T-helper 1 cell (primary cell): ENCODE measurements at places on chromosomes 2 and 18.

- DNase-seq = no peak
Measured at GRCh38 chr2:168632709-168633121, 169.7 kb upstream of the NOSTRIN start.

- no peak for DNase-seq
Measured at GRCh38 chr18:54284535-54284934, 15.2 kb downstream of the POLI start.

DNA sequence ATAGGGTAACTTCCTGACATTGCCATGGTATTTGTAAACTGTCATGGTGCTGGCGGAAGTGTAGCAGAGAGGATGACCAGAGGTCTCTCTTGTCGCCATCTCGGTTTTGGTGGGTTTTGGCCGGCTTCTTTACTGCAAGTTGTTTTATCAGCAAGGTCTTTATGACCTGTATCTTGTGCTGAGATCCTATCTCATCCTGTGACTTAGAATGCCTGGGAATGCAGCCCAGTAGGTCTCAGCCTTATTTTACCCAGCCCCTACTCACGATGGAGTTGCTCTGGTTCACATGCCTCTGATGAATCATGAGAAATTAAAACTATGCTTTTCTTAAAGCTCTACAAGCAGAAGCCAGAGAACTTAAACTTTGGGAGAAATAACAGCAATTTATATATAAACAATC is 12.7 kb upstream of the NFU1 start:
- DNase-seq = no peak

GRCh38 chr2:233706720-233707119 is 6.0 kb upstream of the UGT1A5 start:
- no peak for DNase-seq

DNA sequence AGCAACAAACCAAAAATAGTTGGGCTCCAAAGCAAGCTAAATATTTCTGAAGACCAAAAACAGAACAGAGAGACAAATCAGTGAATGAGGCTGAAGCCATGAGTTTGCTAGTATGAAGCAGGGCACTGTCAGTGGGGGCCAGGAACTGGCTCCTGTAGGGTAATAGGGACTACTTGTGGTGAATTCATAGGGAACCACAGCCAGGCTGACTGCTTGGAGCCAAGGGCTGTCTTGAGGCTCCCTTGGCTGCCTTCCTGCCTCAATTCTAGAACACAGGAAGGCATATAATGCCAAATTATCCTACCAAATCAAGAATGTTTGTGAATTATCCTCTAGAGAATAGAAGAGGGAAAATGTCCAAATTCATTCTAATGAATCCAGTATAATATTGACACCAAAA is 406.0 kb downstream of the CCDC85A start:
- DNase-seq = no peak

- DNase-seq = peak; percentile 43
Measured at GRCh38 chr18:62183578-62184195, 3.2 kb downstream of the PIGN start.

DNA sequence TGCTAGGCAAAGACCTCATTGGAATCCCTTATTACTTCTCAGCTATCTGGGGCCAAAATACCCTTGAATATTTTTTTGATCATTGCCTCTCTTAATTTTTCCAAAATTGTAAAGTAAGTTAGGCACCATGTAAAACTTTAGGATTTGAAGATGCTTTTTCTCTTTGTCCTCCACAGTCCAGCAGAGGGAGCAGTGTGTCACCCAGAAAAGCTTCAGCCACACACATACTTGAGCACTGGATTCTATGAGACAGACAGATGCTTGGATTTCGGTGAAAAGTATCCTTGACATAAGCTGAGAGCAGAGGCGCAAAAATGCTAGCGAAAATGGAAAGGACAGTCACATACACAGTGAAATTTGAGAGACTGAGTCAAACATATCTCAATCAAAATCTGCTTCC is 74.7 kb upstream of the KCNJ3 start:
- DNase-seq = no peak

DNA sequence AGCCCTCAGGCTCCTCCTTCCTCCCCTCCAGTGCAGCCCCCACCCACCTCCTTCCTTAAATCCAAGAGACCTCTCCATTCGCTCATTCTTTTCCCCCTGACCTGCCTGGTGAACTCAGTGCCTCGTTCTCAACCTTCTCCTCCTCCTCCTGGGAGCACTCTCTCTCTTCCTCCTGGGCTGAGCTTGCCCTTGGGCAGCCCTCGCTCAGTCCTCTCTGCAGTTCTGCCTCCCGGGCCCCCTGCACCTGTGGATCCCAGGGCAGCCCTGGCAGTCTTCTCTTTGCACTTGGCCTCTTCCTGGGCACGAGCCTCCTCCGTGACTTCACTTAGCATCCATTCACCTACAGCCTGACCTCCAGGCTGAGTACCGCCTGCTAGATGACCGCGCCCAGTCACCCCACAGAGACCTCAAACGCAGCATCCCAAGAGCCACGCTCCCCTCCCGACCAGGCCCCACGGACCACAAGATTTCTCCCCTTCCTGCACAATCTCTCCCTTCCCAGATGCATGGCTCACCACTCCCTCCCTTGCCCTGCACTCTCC is 58.9 kb upstream of the ID2 start:
- no peak for DNase-seq

GRCh38 chr2:74548900-74549826 is 4.6 kb downstream of the LOXL3 start:
- DNase-seq = no peak

DNA sequence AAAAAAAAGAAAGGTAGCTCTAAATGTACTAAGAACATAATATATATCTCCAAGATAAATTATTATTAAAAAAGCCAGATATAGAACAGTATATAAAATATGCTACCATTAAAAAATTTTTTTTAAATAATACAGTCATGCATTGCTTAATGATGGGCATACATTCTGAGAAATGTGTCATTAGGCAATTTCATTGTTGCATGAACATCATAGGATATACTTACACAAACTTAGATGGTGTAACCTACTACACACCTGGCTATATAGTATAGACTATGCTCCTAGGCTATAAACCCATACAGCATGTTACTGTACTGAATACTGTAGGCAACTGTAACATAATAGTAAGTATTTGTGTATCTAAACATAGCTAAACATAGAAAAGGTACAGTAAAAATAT is 18.3 kb upstream of the LAPTM4A start:
- no peak for DNase-seq

- DNase-seq = no peak
Measured at GRCh38 chr2:211903961-211904360, 634.6 kb downstream of the ERBB4 start.

DNA sequence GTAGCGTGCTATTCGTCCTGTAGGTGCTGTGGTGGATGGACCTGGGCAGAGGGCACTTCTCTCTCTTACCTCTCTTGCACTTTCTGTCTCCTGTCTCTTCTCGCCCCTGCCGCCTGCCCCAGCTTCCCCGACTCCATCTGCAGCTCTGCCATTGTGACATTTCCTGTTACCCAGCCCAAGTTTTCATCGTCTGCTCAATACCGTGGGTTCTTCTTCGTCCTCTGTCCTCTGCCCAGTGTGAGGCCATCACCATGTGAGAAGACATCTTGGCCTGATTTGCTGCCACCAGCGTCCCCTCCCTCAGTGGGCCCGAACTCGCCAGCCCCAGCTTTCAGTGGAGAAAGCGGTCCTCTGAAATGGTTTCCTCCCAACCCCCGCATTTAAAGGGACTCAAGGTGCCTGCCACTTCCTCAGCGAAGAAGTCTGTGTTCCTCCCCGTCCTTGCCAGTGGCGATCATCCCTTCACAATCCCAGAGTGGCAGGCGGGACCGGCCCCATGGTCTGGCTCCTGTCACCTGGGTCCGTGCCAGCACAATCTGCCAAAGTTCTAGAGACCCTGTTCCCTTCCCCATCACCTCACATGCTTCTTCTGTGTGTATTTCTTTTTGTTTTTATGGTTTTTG is 18.0 kb downstream of the TGOLN2 start:
- no peak for DNase-seq

DNA sequence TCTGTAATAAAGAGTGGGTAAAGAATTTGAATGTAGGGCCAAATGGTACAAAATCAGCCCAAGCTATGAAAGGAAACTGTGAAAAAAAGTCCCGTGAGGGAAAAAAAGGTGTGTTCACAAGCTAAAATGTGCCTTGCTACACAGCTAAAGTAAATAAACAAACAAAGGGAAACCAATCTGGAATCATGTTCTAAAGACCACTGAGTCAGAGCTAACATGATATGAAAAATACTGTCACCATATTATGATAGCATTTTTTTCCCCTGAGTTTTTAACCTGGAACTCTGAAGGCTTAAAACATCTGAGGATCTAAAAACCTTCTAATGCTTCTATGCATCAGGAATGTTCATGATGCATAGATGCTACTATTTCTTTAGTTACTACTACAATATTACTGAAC is 58.8 kb downstream of the SCN1A start:
- no peak for DNase-seq

GRCh38 chr18:75782204-75782603 is 354.7 kb upstream of the SMIM21 start:
- DNase-seq = no peak

GRCh38 chr2:233142355-233142897 is 82.3 kb downstream of the INPP5D start:
- no peak for DNase-seq

DNA sequence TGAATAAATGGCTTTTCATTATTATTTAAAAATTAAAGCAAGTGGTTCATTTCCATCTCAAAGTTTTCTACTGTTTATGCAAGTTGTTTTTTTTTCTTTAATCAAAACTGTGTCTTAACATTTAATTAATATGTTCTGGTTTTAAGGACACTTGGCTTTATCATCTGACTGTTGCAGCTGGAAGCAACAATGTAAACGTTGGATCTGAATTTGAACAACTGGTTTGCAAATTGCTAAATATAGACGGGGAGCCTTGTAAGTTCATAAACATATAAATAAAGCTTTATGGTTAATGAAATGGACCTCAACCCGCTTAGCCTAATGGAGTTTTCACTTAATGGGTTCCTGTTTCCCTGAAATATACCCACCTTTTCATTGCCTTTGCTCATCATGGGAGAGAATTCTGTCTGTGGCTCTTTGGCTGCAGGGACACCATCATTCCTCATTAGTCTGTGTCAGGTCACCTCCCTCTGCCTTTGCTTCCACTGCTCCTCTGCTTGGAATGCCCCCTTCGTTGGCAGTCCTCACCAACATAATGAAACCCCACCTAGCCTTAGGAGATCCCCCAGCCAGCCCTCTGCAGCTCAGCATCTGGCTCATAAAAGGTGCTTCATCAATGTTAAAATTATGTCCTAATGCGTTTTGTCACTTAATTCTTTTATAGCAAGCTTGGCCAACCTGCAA is 44.2 kb upstream of the DYNC2LI1 start:
- DNase-seq = no peak
